ENCODE measurements at places on chromosomes 1 and 21. TPM values are rescaled to one million over a fixed set of nuclear protein-coding genes. Genes with fewer than 3 reads are reported as not detected.

- DNase-seq, result no peak
Measured at GRCh38 chr1:33573661-33574060, 101.2 kb downstream of the ZSCAN20 start.

GRCh38 chr1:155073377-155074242 lies 5.0 kb upstream of the EFNA3 start:
- DNase-seq, result no peak

- no peak for DNase-seq
Measured at GRCh38 chr1:198119906-198120305, 36.9 kb upstream of the NEK7 start.

HPCA gene
- 1.2 TPM for total RNA-seq

DNA sequence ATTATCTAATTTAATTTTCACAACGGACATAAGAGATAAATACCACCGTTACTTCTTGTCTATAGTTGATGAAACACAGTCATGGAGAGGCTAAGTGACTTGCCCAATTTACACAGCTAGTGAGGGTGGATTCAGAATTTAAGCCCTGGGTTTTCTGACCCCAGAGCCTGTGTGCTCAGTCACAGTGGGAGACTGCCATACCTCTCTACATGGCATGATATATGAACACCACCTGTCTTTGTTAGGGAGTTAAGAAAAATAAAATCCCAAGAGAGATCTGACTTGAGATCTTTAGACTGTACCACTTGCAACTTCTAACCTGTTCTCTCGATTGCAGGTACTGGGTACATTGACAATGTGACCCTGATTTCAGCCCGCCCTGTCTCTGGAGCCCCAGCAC lies 40.3 kb downstream of the LAMC2 start:
- no peak for DNase-seq

GPR25 gene
- total RNA-seq, result not detected

DNA sequence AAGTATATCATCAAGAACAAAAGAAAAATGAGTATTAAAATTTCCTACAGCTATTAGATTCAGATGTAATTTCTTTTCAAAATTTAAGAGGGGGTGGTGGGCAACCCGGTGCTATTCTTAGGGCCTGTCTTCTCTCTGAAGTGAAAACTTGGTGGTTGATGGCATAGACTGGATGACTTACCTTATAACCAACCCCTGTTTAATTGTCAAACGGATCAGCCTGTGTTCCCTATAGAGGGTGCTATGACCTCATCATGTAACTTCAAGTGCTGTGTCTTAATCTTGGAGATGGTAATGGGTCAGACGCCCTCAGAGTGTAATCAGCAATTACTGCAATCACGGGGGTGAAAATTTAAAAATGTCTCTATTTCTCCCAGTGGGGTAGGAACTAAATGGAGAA lies 176.2 kb downstream of the PCP4 start:
- DNase-seq, result no peak

NPPA gene
- not detected for total RNA-seq
